Cerebellum (tissue), 4 donors: ENCODE measurements at places on chromosomes 1 and 21. TPM values are rescaled to one million over a fixed set of nuclear protein-coding genes. Genes with fewer than 3 reads are reported as not detected.

- no peak for DNase-seq
Measured at GRCh38 chr1:76274302-76274701, 199.8 kb downstream of the ST6GALNAC3 start.

- DNase-seq = no peak
Measured at GRCh38 chr1:9211291-9211811, 23.2 kb upstream of the H6PD start.

- DNase-seq = no peak
Measured at GRCh38 chr1:119006406-119007279, 18.5 kb upstream of the TBX15 start.

DNA sequence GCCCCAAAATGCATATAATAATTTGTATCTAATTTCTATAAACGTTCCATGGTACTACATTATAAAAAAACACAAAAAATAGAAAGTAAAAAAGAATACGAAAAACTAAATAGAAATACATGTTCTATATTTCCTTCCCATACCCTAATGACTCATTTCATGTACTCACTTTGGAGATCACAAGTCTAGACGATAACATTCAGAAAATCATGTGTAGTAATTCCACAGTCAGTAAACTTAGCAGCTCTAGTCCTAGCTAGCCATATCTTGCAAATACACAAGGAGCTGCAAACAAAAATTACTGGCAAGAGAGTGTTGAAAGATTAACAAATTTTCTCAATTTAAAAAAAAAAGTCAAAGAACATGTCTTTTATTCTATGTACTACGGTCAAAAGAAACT is 1.4 kb downstream of the GOLPH3L start:
- DNase-seq = no peak

- peak; percentile 44 for DNase-seq
Measured at GRCh38 chr1:220189750-220190347, 82.4 kb downstream of the RAB3GAP2 start.

DNA sequence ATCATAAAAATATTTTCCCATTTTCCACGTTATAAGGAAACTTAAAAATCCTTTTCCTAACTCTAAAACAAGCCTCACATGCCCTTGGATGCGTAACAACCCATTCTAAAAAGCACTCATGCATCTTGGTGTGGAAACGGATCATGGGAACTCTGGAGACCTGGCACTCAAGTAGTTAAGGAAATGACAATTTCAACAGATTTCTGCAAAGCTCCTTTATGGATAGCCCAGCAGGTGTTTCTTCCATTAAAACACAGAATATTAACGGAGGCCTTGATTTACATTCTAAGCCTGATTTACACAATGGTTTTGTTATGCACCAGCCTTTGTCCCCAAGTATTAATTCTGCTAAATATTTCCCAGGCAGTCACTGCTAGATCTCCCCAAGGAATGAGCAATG is 12.9 kb downstream of the PARS2 start:
- DNase-seq = no peak

- no peak for DNase-seq
Measured at GRCh38 chr1:158311066-158311465, 20.3 kb downstream of the CD1B start.

DNA sequence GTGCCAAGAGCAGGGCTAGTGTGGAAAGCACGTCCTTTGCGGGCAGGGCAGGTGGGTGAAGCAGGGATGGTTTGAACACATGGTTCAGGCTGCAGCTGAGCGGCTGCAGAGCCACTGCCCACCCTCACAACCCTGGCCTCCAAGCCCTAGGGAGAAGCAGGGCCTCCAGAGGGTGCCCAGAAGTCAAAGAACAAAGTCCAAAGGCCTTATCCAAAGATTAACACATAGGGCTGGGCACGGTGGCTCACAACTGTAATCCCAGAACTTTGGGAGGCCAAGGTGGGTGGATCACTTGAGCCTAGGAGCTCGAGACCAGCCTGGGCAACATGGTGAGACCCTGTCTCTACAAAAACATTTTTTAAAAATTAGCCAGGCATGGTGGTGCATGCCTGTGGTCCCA is 46.8 kb downstream of the CAPN8 start:
- DNase-seq = no peak

GRCh38 chr21:45980697-45981096 is 873 bp upstream of the COL6A1 start:
- DNase-seq = no peak

DNA sequence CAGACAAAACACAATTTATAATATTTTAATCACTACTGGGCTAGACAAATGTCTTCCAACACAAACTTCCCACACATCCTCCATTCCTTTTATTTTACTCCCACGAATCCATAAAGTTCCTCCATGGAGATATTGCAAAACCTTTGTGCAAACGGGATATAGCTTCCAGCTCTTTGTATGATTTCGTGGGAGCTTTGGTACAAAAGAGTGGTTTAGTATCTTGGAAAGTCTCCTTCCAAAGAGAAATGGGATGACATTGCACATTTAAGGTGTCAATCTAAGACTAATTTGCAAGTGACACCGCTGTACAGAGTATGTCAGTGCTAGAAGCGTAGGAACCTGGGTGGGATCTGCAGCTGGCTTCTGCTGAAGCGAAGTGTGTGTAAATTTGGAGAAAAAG is 455.2 kb upstream of the RUNX1 start:
- DNase-seq = no peak

DNA sequence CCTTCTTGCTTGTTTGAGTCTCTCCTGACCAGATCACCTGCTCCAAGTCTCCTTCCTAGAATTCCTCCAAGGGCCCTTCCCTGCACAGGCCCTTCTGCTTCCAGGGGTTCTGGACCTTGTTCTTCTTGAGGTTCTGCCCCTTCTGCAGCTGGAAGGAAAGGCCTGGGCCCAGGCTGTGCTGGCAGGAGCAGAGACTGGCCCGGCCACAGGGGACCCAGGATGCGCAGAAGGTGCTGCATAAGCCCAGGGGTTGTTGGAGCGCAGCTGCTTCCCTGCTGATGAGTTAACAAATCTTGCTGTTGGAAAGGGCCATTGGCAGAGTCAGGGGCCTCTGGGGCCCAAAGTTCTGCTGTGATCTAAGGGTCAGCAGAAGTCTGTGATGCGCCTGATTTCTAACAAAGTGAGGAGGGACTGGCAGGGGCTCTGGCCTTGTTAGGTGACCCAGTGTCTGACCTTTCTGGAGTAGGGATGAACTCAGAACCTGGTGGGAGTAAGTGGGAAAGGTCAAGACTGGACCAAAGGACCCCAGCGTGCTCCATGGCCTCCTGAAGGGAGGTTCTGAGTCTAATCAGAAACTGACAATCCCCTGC is 509.8 kb downstream of the PTPRU start:
- no peak for DNase-seq

DNA sequence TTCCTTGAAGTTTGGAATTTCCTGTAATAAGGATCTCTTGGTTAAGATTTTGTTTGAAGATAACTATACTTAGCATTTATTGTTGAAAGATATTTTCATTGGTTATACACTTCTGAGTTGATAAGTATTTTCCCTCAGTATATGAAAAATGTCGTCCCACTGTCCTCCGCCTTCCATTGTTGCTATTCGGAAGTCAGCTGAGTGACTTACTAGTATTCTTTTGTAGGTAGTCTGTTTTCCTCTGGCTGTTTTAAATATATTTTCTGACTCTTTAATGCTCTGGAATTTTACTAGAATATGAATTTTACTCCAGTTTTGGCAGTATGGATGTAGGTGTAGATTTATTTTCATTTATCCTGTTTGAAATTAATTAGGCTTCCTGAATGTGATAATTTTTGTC is 498.7 kb upstream of the NFIA start:
- DNase-seq = no peak

GRCh38 chr1:218895064-218895587 is 278.6 kb upstream of the LYPLAL1 start:
- DNase-seq = no peak

DNA sequence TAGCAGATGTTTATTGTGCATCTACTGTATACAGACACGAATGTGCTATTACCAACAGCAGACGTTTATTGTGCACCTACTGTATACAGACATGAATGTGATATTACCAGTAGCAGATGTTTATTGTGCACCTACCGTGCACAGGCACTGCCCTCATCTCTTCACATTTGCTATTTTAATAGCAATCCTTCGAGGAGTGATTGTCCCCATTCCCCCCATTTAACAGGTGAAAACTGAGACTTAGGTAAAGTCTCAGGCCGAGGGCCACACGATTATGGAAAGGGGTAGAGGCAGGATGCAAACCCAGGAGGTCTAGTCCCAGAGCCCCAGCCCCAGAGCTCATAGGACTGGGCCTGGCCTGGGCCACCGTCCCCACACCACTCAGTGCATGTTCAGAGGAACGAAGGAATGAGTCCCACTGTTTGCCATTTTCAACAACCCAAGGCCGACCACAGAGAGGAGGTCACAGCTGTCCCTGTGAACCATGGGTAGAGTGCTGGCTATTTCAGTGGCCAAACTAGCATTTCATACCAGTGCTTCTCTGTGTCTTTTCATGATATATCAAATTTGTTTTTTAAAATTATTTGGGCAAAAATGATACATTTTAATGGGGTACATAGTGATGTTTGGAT is 114.4 kb upstream of the TMEM51 start:
- DNase-seq = no peak

GRCh38 chr1:24932284-24932683 is 2.2 kb upstream of the RUNX3 start:
- DNase-seq = no peak

DNA sequence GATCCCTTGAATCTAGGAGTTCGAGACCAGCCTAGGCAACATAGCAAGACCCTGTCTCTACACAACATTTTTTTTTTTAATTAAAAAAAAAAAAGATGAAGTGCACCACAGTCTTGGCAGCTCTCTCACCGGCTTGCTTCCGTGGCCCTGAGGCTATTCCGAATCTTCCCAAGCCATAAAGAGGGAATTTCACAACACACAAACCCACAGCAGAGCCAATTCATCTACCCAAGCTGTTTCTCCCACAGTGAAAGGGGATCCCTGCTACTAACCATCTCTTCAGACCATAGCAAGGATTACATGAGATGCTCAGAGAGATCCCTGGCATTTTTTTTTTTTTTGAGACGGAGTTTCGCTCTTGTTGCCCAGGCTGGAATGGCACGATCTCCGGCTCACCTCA is 8.3 kb upstream of the CHD5 start:
- DNase-seq = no peak

DNA sequence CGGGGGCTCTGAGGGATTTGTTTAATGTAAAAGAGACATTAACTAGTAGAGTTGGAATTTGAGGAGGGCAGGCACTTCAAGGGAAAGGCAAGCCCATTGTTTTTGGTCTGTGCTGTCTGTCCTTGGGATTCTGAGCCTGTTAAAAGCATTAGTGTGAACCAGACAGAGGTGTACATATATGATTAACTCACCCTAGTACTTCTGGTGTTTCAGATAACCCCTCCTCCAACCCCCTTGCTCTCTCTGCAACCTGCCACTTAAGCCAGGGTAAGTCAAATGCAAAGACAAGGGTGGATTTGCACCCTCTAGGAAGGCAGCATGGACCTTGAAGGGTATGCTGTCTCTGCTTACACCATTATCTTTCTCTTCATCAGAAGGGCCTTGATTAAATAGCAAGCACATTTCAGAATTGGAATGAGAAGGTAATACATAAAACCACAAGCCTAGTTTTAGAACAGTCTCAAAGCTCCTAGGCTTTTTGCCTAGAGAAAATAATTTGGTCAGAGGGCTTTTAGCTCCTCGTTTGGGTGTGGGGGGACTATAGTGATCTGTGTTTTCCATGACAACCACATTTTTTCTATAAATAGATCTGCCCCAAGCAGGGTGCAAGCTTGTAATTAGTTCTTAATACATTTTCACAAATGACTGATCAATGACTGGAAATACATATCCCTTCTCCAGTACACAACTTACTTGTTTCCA is 120.7 kb upstream of the SGIP1 start:
- DNase-seq = no peak

UMODL1 gene
- total RNA-seq = 0.09 TPM

CYP4B1 gene
- 0.27 TPM for total RNA-seq

ANKRD34A gene
- 1.1 TPM for total RNA-seq

PYHIN1 gene
- total RNA-seq = not detected

HPCAL4 gene
- total RNA-seq = 27.9 TPM
